Right lobe of liver (tissue), 6 donors: ENCODE measurements at places on chromosomes 12 and 14. TPM values are rescaled to one million over a fixed set of nuclear protein-coding genes. Genes with fewer than 3 reads are reported as not detected.

The PLD4 gene
- 0.43 TPM for total RNA-seq

DNA sequence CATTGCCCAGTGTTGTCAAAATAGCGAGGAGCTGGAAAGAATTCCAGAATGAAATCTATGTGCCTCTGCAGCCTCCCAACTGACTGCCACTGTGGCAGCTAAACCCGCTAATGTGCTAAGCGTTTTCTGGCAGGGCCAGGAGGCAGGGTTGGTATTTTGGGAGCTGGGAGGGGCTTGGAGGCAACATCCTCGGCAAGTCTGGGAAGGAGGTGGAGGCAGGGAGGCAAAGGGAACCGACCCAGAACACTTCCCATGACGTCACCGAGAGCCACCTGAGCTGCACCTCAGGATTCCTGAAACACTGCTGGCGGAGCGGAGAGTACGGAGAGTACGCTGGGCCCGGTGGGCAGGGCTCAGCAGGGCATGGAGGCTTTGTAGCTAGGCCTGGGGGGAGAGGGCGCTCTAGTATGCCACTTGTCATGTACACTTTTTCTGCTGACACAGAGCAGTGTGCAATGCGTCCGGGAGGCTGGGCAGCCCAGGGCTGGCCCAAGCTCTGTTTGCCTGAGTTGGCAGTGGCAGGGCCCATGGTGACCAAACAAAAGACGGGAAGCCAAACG, 81.5 kb downstream of the DPF3 start:
- peak; percentile 92 for DNase-seq
- H3K4me1 ChIP-seq = peaks cover 7% of the 10 kb centered on the region
- H3K36me3 ChIP-seq = no peaks in the 10 kb centered on the region
- peak overlapping the region; percentile 14 for H3K4me3 ChIP-seq
- no peaks in the 10 kb centered on the region for H3K27me3 ChIP-seq

DNA sequence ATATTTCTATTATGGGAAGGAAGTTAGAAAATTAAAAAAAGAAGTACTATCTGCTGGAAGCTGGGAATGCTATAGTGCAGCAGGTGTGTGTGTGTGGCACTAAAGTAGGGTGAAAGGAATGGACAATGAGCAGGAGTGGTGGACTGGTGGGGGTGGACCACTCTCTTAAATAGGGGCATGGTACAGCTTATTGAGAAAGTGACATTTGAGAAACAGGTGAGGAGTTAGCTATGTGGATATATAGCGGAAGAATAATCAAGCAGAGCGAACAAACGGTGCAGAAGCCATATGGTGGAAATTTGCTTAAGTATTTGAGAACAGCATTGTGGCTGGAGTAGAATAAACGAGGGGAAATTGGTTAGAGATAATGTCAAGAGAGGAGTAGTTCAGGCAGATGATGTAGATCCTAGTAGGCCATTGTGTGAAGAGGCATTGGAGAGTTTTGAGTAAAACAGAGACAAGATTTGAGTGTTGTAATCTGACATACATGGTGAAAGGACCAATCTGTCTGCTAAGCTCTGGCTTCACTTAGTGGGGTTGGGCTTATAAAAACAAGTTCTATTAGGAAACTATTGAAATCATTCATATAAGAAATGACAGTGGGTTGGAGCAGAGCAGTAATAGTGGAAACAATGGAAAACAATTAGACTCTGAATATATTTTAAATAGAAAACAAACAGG, 149.2 kb upstream of the SYT10 start:
- no peak overlapping the region for H3K27ac ChIP-seq
- no peak overlapping the region for H3K4me3 ChIP-seq
- H3K36me3 ChIP-seq = no peaks in the 10 kb centered on the region
- DNase-seq = no peak

DNA sequence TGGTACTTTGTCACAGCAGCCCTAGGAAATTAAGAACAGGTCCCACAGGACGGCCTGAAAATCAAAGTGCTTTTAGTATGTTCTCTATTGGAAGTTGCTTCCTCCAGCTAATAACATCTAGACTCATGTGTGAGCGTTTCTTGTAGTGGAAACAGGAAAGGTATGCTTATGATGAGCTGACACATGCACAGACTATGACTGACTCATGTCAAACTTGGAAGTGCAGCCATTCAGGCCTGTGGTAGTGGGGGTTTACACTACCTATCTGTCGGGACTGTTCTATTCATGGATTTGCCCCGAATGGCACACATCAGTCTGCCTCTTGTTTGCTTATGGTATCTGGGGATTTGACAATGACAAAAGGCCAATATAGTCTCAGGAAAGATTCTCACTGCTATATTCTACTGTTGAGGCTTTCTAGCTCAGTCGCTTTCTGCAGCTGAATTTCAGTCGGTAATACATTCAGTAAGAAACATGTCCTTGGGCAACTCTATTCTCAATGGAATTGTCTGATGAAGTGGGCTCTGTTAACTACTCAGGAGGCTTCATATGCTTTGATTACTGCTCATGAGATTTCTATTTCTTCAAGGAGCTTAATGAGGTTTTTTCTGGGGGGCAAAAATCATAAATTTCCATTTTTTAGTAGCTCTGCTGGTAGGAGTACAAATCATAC, 270.3 kb upstream of the DAAM1 start:
- H3K4me3 ChIP-seq = no peak overlapping the region
- no peaks in the 10 kb centered on the region for H3K36me3 ChIP-seq
- H3K27me3 ChIP-seq = no peaks in the 10 kb centered on the region
- DNase-seq = no peak
- H3K27ac ChIP-seq = no peak overlapping the region

DNA sequence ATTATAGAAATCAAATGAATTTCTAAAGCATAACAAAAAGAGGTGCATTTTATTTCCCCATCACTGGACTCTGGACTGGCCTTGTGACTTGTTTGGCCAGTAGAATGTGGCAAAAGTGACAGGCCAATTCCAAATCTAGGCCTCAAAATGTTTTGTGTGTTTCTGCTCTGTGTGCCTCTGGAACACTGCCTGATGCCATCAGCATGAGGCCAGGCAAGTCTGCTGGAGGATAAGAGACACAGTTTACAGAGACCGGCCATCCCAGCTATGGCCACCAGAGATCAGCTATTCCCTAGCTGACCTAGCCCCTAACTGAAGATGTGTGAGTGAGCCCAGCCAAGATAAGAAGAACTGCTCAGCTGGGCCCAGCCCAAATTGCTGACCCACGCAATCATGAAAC, 32.9 kb downstream of the ASCL1 start:
- H3K27me3 ChIP-seq = no peaks in the 10 kb centered on the region
- no peak overlapping the region for H3K4me3 ChIP-seq
- no peak overlapping the region for H3K27ac ChIP-seq
- peak; percentile 65 for DNase-seq
- H3K4me1 ChIP-seq = no peaks in the 10 kb centered on the region
- H3K36me3 ChIP-seq = no peaks in the 10 kb centered on the region

DNA sequence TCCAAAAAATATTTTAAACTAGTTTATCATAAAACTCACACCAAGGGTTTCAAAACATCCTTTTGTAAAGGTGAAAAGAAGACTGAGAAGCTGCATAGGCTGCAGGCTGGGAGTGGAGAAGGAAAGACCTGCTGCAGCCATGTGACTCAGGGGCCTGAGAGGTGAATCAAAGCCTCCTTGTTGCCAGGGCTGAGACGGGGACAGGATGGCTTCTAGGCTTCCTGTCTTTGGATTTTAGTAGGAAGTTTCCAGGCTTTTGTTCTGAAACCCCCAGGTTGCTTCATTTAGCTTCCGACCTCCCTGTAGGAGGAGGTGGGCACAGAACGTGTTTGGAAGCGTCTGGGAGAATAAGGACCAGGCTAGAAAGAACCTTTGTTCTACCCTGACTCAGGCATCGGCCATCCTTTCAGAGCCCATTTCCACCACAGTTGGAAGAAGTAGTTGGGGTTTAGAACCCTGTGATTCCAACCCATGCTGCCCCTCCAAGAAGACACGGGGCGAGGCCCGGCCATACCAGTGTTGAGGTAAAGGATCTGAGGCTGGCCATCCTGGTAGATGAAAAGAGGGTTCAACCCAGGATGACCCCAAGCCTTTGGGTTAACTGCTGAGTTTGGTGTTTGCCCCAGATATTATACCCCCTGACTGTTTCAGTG, 122.4 kb downstream of the SLC25A47 start:
- H3K4me1 ChIP-seq = no peaks in the 10 kb centered on the region
- no peaks in the 10 kb centered on the region for H3K36me3 ChIP-seq
- H3K27ac ChIP-seq = no peak overlapping the region
- H3K27me3 ChIP-seq = no peaks in the 10 kb centered on the region

GRCh38 chr14:66000766-66001165, 485.4 kb upstream of the CCDC196 start:
- no peak overlapping the region for H3K4me3 ChIP-seq
- H3K4me1 ChIP-seq = no peaks in the 10 kb centered on the region
- no peak overlapping the region for H3K27ac ChIP-seq
- DNase-seq = no peak
- H3K27me3 ChIP-seq = no peaks in the 10 kb centered on the region

GRCh38 chr14:64743061-64743460, 38.8 kb downstream of the PLEKHG3 start:
- H3K36me3 ChIP-seq = no peaks in the 10 kb centered on the region
- H3K4me3 ChIP-seq = no peak overlapping the region
- no peak for DNase-seq
- H3K27ac ChIP-seq = no peak overlapping the region
- H3K27me3 ChIP-seq = no peaks in the 10 kb centered on the region

- no peaks in the 10 kb centered on the region for H3K4me1 ChIP-seq
- H3K27me3 ChIP-seq = no peaks in the 10 kb centered on the region
- no peak for DNase-seq
- no peak overlapping the region for H3K4me3 ChIP-seq
Measured at GRCh38 chr12:67630373-67631088, 18.0 kb upstream of the DYRK2 start.

The CLEC4D gene
- not detected for total RNA-seq

GRCh38 chr12:116692605-116693004, 45.3 kb downstream of the SPRING1 start:
- H3K36me3 ChIP-seq = no peaks in the 10 kb centered on the region
- no peaks in the 10 kb centered on the region for H3K4me1 ChIP-seq
- no peak for DNase-seq
- peak overlapping the region; percentile 42 for H3K4me3 ChIP-seq
- H3K27ac ChIP-seq = no peak overlapping the region
- H3K27me3 ChIP-seq = no peaks in the 10 kb centered on the region
